ENCODE measurements at places on chromosomes 12 and 14.

GRCh38 chr12:54683398-54683797 is 35.2 kb upstream of the DCD start:
- DNase-seq = no peak

- DNase-seq = no peak
These were observed 105.5 kb downstream of the GXYLT1 start for GRCh38 chr12:42039176-42039575.

DNA sequence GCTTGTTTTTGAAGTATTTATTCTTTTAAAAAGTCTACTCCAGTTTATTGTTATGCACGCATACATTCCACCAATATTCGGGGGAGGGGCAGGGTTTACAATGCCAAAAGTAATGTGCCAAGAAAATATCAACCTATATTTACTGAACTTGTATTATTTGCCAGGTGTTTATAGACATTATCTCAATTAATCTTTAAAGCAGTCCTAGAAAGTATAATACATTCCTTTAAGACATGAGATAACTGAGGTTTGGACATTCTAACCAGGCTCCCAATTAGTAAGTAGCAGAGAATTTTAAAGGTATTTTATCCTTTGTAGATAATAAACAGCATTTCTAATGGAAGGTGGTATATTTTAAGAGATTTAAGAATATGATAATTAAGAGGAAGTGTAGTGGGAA is 124.5 kb upstream of the LRIG3 start:
- no peak for DNase-seq

- DNase-seq = peak; percentile 45
These were observed 179.9 kb upstream of the ATF7IP start for GRCh38 chr12:14185427-14186192.

- DNase-seq = peak; percentile 51
These were observed 835 bp downstream of the MYL6 start for GRCh38 chr12:56158926-56159461.

- no peak for DNase-seq
These were observed 468.0 kb upstream of the PRICKLE1 start for GRCh38 chr12:43057566-43057965.

DNA sequence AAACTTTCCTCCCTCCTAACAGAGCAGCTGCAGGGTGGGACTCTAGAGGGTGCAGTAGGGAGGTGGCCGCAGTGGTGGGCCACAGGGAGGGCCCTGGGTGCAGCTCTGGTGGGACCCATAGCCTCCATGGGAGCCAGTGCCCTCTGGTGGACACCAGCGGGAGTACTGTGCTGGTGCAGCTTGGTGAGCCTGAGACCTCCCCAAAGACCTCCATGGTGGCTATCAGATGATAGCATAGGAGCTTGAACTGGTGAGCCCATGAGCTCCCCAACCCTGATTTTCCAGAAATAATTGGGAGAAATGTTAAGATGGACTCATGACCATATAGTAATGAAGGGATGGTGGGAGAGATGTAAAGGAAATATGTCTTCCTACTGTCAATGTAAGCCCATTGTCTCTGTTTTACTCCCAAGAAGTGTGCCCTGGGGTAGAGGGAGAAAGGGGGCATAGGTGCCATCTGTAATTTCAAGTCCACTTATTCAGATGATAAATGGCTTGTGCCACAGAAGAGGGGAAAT is 98.7 kb downstream of the GAS2L3 start:
- no peak for DNase-seq

GRCh38 chr12:73106296-73106695 is 834.1 kb downstream of the TRHDE start:
- DNase-seq = no peak

DNA sequence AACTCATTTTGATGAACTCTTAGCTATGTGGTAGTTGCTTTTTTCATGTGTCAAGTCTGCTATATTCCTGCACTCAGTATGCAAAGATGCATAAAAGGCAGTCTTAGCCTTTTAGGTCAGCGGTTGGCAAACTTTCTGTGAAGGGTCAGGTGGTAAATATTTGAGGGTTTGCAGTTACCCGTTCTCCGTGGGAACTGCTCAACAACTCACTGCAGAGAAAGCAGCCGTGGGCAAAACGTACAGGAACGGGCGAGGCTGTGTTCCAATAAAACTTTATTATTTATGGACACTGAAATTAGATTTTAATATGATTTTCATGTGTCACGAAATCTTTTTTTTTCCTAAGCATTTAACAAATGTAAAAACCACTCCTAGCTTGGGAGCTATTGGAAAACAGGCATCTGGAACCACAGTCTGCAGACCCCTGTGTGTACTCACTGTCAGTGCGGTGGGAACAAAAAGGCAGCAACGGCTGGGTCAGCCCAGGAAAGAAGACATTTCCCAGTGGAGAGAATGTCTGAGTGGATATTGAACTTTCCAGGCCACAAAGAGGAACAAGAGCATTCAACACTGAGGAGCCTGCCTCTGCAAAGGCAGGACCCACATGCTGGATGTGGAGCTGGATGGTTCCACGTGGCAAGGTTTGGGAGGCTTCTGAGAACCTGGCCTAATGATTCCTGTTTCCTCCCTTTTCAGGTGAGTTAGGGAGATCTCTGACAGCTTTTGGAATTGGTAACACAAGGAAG is 3.5 kb upstream of the ACACB start:
- no peak for DNase-seq

DNA sequence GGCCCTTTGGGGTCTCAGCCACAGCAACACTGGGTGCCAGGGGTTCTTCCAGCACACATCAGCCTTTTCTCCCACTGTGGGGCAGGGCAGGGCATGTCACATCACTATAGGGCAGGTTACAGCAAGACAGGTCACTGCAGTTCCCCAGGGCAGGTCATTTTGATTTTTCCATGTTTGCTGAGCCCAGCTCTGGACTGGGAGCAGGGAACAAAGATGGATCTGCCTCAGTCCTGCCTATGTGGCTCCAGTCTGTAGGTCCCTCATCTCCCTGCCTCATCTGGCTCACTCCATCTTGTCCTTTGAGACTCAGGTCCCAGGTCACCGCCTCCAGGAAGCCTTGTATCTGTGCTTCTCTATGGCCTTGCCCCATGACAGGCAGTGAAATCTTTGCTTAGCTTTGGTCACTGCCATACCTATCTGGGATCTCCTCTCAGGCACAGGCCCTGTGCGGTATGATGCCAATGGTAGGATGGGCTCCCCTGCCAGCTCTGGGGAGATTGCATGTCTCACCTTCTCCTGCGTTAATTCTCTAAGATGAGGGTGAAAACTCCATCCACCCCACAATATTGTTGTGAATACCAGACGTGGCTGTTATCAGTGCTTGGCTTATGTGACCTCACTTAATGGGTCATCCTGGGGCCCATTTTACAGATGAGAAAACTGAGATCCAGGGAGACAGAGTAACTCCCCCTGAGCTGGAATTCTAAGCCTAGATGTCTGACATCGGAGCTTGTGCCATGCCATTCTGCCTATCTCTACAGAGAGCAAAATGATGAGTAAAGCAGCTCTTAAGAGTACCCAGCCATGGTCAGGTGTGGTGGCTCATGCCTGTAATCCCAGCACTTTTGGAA is 1.5 kb downstream of the SERPINA6 start:
- no peak for DNase-seq

- no peak for DNase-seq
These were observed 9.1 kb upstream of the KRT80 start for GRCh38 chr12:52200781-52201450.

DNA sequence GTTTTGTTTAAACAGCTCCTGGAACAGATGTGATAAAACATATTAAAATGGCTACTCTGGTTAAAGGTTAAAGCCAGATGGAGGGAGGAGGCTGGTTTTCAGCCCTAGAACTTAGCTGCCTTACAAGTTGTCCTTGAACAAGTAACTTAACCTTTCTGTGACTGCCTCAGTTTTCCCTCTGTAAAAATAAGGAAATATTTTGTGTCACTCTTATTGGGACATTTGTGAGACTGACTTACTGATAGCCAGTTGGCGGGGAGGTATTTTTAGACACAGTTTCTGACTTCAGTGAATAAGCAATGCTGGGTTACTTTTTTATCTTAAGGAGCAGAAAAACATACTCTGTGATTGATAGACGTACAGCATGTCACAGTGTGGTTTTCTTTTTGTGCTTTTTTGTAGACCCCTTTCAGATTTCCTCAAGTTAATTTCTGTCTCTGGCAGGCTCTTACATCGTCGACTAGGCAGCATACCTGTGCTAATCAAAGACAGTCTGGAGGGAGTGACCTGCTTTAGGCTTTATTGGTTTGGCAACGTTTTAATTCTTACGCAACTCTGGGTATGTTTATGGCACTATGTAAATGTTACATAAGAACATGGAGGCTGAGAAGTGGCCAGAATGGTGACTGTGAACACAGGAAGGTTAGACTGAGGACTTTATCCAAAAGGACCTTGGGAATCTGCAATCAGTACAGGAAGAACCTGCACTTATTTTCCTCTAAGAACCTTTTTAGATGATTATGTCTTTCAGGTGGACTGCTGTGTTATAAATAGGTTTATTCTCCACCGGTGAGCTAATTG is 3.3 kb downstream of the ACVR1B start:
- DNase-seq = no peak

GRCh38 chr14:86707071-86707470 is 1177.1 kb downstream of the FLRT2 start:
- DNase-seq = no peak

GRCh38 chr14:92105893-92106142 is 564 bp downstream of the ATXN3 start:
- no peak for DNase-seq

DNA sequence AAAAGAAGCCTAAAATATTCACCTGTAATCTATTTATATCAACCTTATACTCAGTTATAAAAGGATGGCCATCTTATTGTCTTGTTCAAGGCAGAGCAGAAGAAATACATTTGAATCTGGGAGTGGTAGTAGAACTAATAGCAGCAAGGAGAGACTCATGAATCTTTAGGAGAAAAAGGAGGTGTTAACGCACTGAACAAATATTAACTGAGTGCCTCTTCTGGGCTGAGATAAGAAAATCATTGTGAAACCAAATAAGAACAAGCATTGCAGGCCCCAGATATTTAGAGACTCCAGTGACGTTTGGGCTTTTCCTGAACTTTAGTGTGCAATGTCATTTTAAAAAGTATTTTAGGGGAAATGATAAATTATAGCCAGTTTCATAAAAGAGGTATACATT is 790.6 kb downstream of the DIO2 start:
- no peak for DNase-seq

GRCh38 chr12:41205070-41205709 is 17.1 kb downstream of the PDZRN4 start:
- no peak for DNase-seq

DNA sequence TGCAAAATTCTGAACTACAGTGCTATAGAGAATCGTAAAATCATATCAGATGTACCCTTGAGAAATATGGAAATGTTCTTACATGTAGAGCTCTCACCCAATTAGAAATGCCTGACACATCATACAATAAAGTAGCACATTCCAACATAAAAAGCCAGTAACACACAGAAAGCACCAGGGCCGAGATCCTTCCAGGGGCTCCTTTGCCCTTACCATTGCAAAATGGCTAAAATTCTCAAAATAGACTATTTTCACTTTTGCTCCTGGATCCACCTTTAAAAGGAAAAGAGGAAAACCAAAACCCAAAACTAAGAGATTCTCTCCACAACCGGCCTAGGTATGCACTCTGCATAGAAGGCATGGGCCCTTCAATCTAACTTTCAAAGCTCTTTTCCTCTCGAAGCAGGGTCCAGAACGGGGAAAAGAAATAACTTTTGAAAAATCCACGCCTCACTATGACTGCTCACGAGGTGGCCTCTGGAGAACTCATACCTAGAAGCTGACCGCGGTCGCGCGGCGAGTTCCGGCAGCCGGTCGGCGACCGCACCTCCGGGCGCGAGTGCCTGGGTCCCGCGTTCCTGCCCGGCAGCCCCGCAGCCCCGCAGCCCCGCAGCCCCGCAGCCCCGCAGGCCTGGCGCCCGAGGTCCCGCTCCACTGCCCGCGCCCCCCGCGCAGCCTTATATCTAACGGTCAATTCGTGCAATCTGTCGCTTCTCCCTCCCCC is 2.7 kb downstream of the OTX2 start:
- DNase-seq = no peak

DNA sequence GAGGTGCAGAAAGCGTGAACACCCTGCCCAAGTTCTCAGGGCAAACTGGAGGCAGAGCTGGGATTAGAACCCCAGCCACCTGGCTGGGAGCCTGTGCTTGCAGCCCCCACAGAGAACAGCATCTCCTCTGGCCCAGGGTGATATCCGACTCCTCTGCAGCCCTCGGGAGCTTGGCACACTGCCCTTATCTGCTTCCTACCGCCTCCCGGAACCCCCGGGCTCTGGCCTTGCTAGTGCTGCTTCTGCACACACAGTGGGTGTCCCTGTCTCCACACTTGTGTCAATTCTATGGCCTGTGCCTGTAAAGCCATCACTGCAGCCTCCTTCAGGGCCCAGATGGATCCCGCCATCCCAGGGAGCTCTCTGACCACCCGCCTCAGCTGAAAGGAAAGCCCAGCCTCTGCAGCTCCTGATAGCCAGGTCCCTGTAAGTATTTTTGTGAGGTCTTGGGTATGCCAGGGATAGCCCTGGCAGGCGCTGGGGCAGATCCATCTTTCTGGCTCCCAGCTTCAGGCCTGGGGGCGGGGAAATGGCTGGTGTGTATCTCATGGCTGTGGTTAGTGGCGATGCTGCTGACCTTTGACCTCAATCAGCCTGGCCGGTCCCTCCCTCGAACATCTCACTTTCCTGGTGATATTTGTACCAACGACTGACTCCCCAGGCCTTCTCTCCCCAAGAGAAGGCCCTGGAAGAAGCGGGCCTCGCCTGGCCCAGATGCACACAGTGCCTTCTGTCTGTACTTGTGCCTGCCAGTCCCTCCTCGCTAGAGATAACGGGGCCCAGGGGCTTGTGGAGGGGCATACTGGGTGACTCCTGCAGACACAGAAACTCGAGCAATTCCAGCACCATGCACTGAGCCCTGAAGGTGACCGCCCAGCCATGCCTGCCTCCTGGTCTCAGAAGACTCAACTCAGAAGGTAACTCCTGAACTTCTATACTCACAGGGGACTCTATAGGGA is 183.8 kb downstream of the CALM1 start:
- no peak for DNase-seq

GRCh38 chr12:96236221-96236822 is 42.1 kb downstream of the ELK3 start:
- no peak for DNase-seq

DNA sequence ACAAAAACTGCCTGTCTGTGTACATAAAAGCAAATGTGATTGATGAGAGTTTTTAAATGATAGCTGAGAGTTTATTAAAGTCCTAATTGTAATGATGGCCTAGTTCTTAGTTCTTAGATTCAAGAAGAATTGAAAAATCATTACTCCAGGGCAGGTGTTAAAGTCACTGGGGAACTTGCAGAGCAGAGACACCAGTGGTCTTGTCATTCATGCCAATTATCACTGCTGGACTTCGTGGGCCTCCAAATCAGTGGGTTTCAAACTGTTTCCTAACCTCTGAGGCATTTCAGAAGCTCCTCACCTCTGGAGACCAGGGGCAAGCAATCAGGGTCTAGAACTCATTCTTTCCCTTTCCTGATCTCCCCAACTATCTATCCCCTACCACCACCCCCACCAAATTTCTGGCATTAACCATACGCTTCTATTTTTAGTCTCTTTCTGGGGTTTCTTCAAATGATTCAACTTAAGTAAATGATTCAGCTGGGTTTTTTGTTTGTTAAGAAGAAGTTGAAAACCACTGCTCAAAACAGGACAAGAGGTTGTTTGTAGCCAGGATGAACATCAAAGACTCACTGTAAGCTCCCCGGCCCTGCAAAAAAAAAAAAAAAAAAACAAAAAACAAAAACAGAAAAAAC is 80.1 kb downstream of the CEP83 start:
- no peak for DNase-seq
